HuH-7 (cell line): ENCODE measurements at places on chromosomes 12 and 14.

DNA sequence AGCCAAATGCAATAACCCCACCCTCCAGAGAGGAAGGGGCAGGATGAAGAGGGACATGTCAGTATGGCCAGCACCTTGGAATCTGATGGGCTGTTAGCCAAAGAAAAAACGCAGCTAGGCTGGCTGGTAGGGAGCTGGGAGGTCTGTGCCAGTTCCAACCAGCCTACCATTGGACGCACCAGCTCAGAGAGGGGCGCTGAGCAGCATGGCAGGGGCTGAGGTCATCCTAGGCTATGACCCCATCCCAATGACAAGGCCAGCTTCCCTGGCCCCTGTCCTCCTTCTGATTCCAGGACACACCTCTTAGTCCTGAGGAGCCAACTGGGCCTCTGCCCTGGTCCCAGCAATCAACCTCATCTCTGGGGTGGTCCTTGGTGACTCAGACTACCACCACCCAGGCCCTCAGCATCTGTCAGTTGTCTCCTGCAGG, 12.2 kb downstream of the ACTN1 start:
- DNase-seq = no peak

DNA sequence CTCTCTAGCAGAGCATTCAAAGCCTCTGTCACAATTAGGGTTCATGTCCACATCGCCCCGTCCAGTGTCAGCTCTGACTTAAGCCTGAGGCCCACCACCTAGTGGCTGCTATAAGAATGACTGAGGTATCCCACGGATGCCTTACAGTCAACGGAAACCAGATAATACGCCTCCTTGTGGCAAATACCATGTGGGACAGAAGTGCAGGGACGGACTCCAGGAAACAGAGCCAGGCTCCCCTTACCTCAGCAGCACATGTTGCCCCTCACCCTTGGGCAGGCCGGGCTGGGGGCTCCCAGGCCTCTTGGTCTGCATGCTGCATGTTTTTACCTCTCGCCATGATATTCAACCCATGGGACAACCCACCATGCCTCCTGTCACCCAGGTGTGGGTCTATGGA, 86.3 kb downstream of the VWF start:
- peak; percentile 82 for DNase-seq

DNA sequence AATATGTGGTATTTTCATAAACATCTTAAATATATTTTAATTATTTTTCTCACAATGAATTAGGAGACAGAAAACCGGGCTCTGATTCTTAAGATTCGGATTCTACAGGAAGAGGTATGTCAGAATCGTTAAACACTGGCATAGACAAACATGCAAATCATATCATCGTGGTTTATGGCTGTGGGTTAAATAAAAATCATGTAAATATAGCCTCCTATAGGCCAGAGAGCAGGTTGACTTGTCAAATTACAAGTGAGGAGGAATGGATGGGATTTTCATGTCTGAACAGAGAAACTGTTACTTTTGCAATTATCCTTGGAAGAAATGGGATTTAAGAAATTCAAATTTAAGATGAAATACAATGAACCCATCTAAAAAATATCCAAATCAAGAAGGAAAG, 74.9 kb upstream of the BCAT1 start:
- DNase-seq = no peak

GRCh38 chr14:41636492-41637392, 30.1 kb downstream of the LRFN5 start:
- DNase-seq = no peak

GRCh38 chr14:79165471-79166090, 995.4 kb downstream of the NRXN3 start:
- DNase-seq = no peak

- DNase-seq = no peak
Observed at GRCh38 chr12:63955831-63956666, 111.5 kb downstream of the SRGAP1 start.

DNA sequence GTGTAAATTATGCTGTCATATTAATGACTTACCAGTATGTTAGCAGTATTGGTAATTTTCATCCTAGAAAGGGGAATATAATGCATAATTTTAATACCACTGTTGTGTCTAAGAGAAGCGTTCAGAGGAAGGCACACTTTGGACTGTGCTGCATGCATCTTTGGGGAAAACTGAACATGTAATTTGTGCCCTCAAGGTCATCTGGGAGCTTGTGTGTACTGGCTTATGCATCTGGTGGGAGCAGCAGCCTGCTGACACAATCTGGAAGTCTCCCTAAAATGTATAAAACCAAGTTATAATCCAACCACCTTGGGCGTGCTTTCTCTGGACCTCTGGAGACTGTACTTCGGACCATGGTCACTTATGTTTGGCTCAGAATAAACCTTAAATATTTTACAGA, 14.1 kb downstream of the FGD4 start:
- no peak for DNase-seq

GRCh38 chr14:28936601-28937000, 170.0 kb downstream of the FOXG1 start:
- DNase-seq = no peak

- DNase-seq = no peak
Observed at GRCh38 chr12:56104815-56105608, 653 bp downstream of the PA2G4 start.

GRCh38 chr14:105041841-105042765, 21.2 kb upstream of the CDCA4 start:
- peak; percentile 5 for DNase-seq

GRCh38 chr14:99519347-99519881, 38.2 kb downstream of the CCNK start:
- no peak for DNase-seq

GRCh38 chr12:13044906-13045299, 722 bp downstream of the FAM234B start:
- no peak for DNase-seq

GRCh38 chr12:90064852-90065801, 356.5 kb upstream of the ATP2B1 start:
- DNase-seq = no peak

- no peak for DNase-seq
Observed at GRCh38 chr14:68894802-68895703, 84.0 kb downstream of the ACTN1 start.

- DNase-seq = peak; percentile 80
Observed at GRCh38 chr14:22977684-22978486, 4.5 kb downstream of the AJUBA start.

GRCh38 chr12:113702836-113703235, 231.2 kb upstream of the LHX5 start:
- DNase-seq = no peak

DNA sequence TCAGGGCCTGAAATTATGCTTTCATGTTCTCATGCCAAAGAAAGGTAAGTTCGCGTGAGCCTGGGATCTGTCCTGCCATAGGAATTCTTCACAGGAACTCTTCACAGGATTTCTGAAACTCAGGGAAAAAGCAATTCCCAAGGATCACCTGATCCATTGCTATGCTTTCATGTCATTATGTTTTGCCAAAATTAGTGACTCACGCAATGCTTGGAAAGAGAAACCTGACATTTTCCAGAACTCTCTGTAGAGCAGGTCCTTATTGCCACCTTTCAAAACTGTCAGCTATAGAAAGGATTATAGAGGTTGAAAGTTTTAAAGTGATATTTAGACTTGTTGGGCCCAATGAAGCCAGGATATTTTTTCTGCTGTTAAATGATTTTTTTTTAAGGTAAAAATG, 6.3 kb upstream of the KCNJ8 start:
- DNase-seq = no peak

DNA sequence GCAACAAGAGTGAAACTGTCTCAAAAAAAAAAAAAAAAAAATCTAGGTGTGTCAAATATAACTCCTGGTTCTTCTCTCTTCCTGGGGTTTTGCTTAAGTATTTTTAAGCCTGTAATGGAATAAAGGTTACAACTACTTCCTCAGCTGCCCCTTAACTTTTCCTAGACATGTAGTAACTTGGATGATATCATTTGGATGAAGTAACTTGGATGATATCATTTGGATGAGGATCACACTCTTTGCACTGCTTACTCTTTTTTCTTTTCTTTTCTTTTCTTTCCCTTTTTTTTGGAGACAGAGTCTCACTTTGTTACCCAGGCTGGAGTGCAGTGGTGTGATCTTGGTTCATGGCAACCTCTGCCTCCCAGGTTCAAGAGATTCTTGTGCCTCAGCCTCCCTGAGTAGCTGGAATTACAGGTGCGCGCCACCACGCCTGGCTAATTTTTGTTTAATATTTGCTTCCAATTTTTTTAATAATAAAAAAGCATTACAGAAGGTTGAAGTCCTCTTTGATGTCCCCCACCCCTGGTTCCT, 775 bp upstream of the FAM186A start:
- no peak for DNase-seq

DNA sequence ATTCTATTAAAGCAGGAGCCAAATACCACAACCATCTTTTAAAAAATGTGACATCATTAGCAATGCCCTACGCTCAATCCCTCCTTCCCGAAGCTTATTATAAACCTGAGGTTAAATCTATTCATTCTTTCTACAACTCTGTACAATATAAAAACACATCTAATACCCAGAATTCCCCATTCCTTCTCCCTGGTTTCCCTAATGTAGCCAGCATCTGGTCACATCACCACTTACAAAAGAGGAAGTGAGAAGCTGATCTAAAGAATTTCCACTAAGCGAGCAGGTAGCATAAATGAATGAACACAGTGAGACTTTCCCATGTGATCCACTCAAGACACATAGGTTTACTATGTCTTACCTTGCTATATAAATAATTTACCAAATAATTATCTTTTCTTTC, 90.4 kb downstream of the LRP6 start:
- DNase-seq = no peak

GRCh38 chr12:49761677-49762467, 20.5 kb downstream of the TMBIM6 start:
- no peak for DNase-seq

DNA sequence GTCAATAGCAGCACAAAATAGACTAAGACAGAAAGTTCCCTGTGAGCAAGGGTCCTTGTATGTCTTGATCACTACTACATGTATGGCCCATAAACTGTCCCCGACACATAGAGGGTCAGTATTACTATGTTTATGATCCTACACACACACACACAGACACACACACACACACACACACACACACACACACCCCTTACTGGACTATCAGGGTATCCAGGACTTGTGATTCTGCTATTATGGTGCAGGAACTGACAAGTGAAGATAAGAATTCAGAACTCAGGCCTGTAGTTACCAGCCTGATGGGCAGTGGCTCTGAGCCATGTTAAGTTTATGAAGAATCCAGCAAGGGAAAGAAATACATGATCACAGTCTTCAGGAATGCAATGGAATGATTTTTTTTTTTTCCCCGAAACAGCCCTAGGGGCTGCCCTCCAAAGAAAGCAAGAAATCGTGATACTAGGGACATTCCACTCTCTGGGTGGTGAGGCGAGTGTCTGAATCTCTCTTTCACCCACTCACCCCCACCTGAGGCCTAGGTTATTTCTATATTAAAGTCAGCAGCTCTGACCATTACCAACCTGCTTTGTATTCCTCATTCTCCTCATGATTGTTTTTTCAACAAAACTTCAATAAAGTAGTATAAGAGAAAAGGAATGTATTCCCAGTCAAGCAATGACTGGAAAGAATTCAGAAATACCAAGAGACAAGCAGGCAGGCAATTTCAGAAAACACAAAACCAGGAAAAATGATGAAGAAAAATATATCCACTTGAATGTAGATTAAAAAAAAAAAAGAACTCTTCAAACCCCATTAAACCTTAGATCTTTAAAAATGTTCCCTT, 105.8 kb downstream of the AVPR1A start:
- DNase-seq = no peak

GRCh38 chr14:68740788-68741476, 51.9 kb downstream of the ZFP36L1 start:
- DNase-seq = no peak

DNA sequence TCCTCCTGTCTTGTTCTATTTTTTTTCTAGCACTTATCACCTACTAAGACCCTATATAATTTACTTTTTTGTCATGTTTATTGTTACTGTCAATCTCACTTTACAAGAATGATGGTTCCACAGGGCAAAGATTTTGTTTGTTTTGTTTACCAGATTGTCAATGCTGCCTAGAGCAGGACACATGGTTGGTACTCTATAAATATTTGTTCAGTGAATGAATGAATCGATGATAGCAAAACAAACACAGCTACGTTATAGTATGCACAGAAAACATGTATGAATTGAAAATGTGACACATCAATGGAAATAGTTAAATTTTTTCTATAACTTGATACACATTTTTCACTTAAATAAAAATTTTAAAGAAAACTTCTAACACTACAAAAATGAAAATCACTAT, 67.1 kb upstream of the KRR1 start:
- DNase-seq = no peak

- DNase-seq = no peak
Observed at GRCh38 chr12:57630891-57631433, 2.0 kb downstream of the B4GALNT1 start.

- no peak for DNase-seq
Observed at GRCh38 chr12:6272300-6273204, 37.9 kb upstream of the PLEKHG6 start.

GRCh38 chr12:101935890-101936746, 58.7 kb downstream of the DRAM1 start:
- DNase-seq = no peak

- DNase-seq = no peak
Observed at GRCh38 chr14:39228044-39228443, 5.7 kb upstream of the MIA2 start.

DNA sequence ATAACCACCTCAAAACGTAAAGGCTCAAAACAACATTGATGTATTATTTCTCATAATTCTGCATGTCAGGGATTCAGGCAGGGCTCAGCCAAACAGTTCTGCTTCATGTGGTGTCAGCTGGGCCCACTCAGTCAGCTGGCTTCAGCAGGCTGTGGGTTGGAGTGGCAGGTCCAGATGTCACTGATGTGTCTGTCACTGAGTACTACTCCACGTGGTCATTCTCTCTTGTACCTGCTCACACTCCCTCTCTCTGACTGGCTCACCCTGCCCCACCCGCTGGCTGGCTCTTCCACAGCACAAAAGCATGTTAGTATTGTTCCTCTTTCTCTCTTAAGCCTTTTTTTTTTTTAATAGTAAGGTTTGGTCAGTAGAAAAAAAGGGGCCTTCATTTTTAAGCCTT, 182.4 kb downstream of the DICER1 start:
- DNase-seq = no peak
